ENCODE measurements at places on chromosomes 5 and 9.

GRCh38 chr5:179801304-179802206 lies 5.1 kb downstream of the MGAT4B start:
- DNase-seq = peak; percentile 85

DNA sequence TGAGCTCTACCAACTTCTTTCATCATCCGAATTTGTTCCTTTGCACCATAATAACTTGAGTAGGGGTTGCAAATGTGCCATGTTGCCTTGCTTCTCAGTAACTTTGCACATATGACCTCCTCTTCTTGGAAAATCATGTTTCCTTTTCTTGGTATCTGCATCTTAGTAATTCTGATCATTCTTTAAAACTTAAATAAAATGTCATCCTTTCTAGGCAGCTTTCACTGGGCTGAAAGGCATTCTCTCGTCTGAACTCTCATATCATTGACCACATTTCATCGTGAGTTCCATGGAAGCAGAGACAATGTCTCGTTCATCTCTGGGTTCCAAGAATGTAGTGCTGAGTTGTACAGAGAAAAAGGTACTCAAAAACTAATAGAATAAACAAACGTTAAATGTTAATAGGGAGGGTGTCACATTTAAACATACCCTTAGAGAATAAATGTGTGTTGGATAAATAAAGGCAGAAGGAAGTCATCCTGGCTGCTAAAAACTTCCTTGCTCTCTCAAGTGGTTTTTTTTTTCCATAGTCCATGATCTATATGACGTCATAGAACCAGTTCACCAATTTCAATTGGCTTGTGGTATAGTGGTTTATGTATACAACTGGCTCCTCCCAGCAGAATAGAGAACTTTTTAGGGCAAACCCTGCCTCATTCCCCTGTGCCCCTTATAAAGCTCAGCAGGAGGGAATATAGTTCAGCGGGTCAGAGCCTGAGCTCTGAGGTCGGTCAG lies 218.1 kb upstream of the TRIM32 start:
- no peak for DNase-seq

DNA sequence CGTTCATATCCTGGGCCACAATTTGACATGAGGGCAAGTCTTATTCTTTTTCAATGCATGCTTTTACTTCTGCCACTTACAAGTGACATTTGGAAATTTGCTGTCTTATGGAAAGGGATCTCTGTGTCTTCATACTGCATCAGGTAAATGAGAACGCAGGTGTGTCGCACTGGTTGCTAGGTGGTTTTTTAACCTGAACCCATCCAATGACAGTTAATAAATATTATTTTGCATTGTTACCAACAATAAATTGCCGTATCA lies 1.1 kb downstream of the ADAMTS16 start:
- no peak for DNase-seq

- no peak for DNase-seq
Measured at GRCh38 chr9:134390947-134391318, 64.7 kb downstream of the RXRA start.

DNA sequence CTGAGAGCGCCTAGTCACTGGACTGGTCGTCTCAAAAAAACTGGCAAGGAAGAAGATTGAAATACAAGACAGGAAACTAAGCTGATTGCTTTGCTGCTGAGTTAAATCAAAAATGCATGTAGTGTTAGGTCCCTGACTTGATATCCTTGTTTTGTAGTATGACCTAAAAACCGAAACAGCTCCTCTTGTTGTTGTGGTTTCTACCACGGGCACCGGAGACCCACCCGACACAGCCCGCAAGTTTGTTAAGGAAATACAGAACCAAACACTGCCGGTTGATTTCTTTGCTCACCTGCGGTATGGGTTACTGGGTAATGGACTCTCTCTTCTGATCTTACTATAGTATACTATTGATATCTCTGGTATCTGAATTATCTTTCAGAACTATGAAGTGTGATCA lies 4.3 kb downstream of the MTRR start:
- DNase-seq = peak; percentile 72

DNA sequence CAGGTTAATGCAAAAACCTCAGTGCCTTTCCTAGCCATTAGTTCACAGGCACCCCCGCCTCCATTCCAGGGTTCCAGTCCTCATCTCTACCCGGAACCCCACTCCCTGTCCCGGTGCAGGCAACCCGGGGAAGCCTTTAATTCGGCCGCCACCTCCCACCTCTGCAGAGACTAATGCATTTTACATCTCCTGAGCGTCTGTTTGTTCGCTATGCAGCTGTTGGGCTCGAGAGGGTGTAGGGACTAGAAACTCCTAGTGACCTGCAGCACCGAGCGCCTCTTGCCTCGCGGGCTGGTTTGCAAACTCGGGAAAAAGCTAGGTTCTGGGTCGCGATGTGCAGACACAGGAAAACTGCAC lies 3.6 kb downstream of the GDNF start:
- no peak for DNase-seq

- no peak for DNase-seq
Measured at GRCh38 chr9:13586587-13587374, 307.3 kb upstream of the MPDZ start.

- DNase-seq = no peak
Measured at GRCh38 chr9:76107482-76107881, 217.0 kb downstream of the PCSK5 start.

GRCh38 chr5:135222771-135223170 lies 176.3 kb downstream of the MACROH2A1 start:
- DNase-seq = no peak

DNA sequence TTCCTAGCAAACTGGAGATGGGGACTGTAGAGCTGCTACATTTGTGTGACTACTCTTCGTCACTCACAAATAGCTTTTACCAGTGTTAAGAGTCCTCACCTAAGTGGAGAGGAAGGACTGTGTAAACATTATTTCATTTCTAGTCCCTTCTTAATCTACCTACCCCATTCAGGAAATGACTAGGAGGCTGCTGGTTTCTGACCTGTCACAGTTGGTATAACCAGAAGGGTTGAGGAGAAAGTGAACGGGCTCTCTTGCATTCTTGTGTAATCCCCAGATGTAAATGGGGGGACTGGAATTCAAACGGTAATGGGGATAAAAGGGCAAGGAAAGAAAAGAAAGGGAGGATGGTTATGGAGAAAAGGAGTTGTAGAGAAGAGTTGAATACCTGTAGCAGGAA lies 35.4 kb upstream of the BNIP1 start:
- no peak for DNase-seq

DNA sequence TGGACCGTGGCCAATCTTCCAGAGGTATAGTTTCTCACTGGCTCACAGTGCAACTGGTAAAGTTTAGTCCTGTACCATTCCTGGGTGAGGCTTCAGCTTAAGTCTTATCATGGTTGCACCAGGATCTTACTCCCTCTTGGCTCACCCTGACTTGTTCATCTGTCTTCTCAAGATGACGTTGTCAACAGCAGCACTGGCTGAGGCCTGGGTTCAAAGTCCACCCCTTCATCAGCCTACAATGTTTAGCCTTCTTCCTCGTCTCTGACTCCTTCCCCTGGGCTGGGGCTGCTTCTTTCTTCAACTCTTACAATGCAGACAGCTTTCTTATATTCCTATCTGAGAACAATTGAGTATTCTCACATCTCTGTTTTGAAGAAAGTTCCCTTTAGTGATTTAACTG lies 311.1 kb upstream of the CLINT1 start:
- no peak for DNase-seq

GRCh38 chr9:137376386-137376785 lies 46.6 kb downstream of the EXD3 start:
- no peak for DNase-seq

GRCh38 chr5:119315516-119315949 lies 40.3 kb upstream of the TNFAIP8 start:
- peak; percentile 63 for DNase-seq

DNA sequence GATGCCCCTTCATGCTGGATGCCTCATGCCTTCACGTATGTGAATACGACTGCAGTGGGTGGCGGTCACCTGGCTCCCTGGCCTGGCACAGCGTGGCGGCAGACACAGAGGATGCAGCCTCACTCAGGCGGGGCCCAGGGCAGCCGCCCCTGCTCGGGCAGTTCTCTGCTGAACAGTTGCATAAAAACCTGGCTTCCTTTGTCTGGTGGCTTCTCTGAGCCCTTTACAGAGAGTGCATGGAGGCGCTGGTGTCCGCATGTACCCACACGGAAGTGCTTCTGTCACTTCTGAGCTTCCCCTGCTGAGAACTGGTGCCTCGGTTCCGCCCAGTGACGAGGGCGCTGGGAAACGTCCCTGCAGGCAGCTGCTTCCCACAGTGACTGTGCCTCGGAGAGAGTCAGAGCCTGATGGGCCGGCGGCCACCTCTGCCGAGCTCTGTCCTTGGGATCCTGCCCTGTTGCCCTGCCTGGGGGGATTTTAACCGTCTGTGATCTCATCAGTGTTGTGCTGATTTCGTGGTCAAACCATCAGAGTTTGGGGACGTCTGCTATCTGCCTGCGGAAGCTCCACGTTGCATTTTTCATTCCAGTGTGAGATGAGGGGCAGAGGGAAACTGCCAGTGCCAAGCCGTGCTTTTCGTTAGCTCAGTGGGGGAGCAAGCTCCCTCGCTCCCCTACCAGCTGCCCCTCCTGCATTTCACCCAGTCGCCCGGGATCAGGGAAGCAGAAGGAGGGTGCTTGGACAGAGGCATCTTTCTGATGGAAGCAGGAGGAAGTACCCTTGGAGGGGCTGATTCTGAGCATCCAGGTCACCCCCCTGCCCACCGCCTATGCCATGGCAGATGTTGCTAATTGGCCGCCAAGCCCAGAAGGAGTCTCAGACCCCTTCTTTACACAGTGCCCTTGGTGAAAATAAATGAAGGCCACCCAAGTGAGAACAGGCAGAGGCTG lies 153.0 kb upstream of the COL5A1 start:
- no peak for DNase-seq

GRCh38 chr9:119284118-119284517 lies 85.1 kb downstream of the BRINP1 start:
- DNase-seq = no peak

DNA sequence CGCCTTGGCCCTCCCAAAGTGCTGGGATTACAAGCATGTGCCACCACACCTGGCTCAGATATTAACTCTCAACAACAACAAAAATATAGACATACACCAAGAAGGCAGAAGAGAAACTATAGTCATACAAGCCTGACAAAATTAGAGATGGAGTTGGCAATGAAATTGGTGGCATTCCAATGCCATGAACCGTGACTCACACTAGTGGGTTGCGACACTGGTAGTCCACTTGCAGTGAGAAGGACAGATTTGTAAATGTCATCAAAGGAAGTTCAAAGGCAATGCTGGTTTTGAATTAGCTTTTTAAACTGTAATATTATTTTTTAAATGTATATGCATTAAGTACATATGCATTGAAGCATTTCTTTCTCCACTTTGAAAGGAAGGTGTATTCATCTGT lies 8.5 kb upstream of the DNAJC25 start:
- DNase-seq = no peak

GRCh38 chr5:58450811-58451629 lies 8.9 kb downstream of the PLK2 start:
- no peak for DNase-seq

DNA sequence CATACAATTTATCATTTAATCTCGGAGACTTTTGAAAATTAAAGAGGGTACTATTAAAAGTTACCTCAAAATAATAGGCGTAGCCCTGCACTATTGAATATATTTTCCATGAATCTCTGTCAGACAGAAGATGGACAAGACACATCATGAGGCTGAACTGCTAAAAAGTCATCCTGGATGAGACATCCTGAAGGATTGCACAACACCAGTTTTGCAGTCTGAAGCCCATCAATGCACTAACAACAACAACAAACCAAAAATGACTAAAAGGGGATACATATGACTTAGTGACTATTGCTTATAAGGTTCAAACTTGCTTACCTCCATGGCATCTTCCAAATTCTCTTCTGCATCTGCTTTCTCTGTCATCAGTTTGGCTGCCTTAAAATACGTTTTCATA lies 15.7 kb downstream of the LMBRD2 start:
- no peak for DNase-seq

GRCh38 chr9:28001096-28001495 lies 427.8 kb upstream of the C9orf72 start:
- DNase-seq = no peak

DNA sequence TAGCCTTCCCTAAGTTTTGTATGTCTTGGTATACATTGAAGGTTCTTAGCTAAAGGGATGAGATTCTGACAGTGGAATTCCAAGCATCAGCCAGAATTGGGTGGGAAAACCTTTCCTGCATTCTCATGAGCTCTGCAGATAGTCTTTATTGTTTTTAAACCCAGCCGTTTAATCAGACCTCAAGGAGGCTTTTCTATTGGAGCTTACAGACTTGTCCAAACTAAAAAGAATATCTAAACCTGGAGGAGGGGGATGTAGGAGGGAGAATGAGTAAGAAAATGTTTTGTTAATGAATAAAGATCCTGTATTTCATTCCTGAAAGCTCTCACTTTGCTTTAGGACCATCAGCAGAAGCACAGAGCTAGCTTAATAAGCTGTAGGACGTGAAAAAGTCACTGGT lies 41.7 kb downstream of the EBF1 start:
- no peak for DNase-seq

GRCh38 chr9:109107402-109108240 lies 12.1 kb downstream of the TMEM245 start:
- no peak for DNase-seq

GRCh38 chr9:5531101-5531882 lies 21.0 kb downstream of the PDCD1LG2 start:
- no peak for DNase-seq

GRCh38 chr9:127147251-127147650 lies 24.8 kb upstream of the ANGPTL2 start:
- DNase-seq = no peak

- DNase-seq = no peak
Measured at GRCh38 chr5:84480873-84481637, 96.4 kb upstream of the EDIL3 start.

- DNase-seq = no peak
Measured at GRCh38 chr5:178505639-178506407, 84.4 kb downstream of the COL23A1 start.

GRCh38 chr9:136422876-136423275 lies 12.4 kb downstream of the PMPCA start:
- no peak for DNase-seq

DNA sequence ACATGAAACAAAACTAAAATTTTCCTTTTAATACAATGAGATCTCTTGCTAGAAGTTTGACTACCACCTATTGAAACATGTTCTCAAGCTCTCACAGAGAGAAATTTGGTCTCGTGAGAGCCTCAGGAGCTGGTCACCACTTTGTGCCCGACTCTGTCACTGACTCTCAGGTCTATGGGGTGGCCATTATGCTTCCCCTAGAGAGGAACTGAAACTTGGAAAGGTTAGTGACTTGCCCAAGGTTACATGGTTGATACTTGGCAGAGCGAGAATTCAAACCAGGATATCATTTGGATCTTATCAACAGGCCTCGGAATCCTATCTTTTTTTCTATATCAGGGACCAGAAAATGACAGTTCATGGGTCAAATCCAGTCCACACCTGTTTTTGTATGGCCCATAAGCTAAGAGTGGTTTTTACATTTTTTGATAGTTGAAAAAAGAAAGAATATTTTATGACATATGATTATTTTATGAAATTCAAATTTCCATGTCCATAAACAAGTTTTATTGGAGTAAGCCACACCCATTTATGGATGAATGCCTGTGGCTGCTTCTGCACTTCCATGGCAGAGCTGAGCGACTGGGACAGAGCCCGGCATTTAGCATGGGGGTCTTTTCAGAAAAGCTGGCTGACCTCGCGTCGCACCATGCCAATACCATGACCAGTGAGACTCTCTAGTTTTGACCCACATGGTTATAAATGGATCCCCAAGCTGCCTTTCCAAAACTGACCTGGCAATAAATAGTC lies 44.8 kb upstream of the EQTN start:
- no peak for DNase-seq

- no peak for DNase-seq
Measured at GRCh38 chr5:133917785-133918184, 50.6 kb downstream of the C5orf15 start.

- DNase-seq = no peak
Measured at GRCh38 chr5:142860270-142860669, 90.1 kb downstream of the ARHGAP26 start.

- DNase-seq = no peak
Measured at GRCh38 chr5:31415009-31415923, 116.6 kb downstream of the DROSHA start.
